DMS79 treated with DMSO at 0.1 percent for 48 hours (cell line): ENCODE measurements at places on chromosomes 16 and 17.

GRCh38 chr16:87636050-87636684 lies 33.9 kb downstream of the JPH3 start:
- peak; percentile 85 for DNase-seq

- no peak for DNase-seq
Measured at GRCh38 chr17:19338031-19338990, 24.2 kb downstream of the B9D1 start.

GRCh38 chr17:74527081-74527480 lies 4.2 kb downstream of the CD300LB start:
- no peak for DNase-seq

DNA sequence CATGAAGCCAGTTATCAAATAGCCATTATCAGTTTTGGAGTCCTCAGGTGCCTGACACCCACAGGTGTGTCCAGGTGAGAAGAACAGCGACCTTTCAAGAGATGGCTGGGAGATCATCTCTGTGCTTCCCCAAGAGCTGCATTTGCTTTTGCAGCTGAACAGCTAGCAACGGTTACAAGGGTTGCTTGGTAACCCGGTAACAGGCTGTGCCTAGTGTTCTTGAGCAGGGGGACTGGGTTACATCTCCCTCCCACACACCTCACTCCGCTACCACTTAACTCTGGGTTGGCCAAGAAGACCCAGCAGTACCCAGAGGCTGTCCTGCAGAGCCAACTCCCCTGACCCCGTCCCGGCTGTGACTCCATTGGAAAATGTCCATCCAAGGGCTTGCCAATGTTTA lies 147.0 kb downstream of the SLC39A11 start:
- no peak for DNase-seq

DNA sequence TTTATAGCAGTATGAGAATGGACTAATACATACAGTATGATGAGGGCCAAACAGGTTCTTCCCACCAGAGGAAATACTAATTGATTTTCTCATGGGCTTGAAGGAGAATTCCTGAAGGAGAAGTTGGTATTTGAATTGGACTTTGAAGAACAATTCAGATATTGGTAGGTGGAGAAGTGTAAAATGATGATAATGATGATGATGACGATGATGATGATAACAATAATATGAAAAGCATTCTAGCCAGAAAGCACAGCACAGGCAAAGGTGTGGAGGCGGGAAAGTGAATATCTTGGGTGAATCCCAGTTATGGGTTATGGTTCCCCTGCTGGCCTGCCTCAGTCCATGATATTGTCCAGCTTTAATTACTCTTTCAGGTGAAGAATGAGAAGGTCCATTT lies 562.4 kb upstream of the SALL1 start:
- DNase-seq: no peak

GRCh38 chr17:77356690-77357201 lies 216.0 kb downstream of the SEC14L1 start:
- no peak for DNase-seq

DNA sequence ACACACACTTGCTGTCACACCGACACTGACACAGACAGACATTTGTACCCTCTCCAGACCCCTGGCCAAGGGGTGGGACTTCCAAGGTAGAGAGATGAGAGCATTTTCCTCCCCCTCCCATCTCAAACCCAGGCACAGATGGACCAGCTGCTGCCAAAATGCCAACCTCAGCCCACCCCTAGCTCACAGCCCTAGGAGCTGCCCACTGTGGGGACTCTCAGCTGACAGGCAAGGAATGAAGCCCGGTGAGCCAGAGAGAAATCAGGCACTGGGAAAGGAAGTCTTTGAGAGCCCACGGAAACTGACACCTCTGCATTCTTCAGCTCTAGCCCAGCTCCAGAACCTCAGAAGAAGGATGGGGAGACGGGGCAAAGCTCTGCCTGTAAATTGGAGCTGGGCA lies 2.8 kb downstream of the ETV4 start:
- no peak for DNase-seq

DNA sequence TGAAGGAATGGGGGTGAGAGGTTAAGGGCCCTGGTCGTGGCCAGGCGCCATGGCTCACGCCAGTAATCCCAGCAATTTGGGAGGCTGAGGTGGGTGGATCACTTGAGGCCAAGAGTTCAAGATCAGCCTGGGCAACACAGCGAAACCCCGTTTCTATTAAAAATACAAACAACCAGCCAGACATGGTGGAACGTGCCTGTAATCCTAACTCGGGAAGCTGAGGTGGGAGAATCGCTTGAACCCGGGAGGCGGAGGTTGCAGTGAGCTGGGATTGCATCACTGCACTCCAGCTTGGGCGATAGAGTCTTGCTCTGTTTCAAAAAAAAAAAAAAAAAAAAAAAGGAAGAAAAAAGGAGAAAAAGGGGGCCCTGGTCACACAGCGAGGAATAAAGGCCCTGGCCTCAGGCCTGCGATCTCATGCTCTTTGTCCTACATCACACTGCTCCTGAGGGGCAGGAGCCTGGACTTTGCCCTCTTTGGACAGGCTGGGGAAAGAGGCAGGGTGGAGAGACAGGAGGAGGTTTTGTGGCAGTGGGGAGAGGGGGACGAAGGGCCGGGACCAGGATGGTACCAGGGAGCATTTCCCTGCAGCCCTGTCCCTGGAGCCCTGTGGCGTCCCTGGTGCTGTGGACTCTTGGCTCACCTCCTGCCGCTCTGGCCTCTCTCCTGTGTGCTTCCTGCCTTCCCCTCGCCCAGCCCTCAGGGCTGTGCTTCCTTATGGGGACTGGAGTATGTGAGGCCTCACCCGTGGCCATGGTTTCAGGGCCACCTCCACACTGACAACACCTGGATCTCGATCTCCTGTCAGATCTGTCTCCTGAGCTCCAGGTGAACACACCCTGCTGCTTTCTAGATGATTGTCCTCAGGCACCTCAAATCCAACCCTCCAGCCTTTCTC lies 19.7 kb upstream of the SLC25A19 start:
- DNase-seq: no peak

DNA sequence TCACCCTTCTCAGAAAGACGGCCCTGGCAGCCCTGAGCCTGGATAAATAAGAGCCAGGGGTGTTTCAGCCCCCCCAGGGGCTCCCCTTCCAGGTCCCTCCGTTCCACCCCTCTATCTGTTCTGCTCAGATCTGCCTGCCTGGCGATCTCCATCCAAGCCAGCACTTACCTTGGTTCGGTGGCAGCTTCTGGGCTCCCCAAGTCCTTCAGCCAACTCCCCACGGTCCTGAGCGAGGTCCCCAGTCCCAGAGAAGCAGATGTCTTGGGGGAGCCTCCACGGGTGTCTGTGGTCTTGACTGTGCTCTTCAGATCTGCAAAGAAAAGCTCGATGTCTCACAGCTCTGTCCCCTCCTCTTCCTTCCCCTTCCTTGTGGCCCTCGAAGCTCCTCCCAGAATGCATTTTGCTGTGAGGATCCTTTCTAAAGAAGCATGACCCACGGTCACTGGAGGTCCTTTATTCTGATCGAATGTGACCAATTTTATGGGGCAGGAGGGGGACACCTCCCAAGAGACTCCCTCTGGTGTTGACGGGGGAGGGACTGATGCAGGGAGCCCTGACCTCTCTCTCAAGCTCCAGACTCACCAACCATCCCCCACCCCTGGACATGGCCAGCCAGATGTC lies at the start of gene PIK3R6:
Gene PIK3R6 (minus strand): TSS at position 314 of the 621 bp plus-strand sequence. CDS start 17,880 bp downstream, outside the sequence.
- no peak for DNase-seq

- no peak for DNase-seq
Measured at GRCh38 chr17:48456589-48456988, 26.6 kb upstream of the SKAP1 start.

DNA sequence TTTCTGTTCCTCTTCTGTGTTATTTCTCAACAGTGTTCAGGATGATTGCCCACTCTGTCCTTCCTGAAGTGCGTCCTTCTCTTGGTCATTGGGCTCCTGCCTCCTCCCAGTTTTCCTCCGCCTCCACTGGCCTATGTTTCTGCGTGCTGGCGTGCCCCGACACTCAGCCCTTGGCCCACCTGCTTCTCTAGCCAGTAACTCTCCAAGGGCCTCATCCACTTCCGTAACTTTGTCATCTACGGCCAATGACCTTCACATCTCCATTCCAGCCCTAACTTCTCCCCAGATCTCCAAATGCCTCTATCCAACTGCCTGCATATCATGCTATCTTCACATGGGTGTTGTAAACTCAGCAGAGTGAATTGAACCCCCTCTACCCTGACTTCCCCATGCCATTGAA lies 39.6 kb upstream of the RPL38 start:
- DNase-seq: no peak

GRCh38 chr16:27646806-27647205 lies 96.9 kb downstream of the KATNIP start:
- no peak for DNase-seq

DNA sequence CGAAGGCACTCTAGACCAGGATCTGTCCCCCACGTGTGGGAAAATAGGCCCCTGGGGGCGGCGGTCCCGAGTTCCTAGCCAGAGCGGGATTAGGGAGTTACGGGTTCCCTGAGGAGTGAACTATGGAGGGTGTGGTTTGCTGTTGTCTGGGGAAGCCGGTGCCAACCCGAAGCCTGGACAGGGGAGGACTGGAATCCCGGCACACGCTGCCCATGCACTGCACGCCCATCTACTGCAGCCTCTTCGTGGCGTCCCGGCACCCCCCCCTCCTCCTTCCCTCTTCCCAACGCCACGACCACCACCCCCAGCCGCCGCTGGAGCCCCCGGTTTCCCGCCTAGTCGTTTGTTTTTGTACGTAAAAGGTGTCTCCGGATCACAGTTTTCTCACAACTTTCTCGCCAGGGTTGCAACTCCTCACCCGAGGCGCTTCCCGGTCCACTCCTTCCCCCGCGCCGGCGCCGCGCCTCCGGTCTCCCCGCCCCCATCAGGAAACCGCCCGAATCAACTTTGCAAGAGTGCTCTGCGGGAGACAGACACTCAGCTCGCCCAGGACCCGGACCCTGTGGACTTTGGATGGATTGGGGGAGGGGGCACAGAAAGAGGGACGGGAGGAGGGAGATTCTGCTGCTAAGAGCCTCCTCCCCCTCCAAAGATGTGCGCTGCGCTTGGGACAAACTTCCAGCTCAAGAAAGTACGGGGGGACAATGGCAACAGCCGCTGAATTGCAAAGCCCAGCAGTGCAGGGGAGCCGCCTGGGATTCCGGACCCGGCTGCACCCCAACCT lies 1.4 kb upstream of the LHX1 start:
- DNase-seq: peak; percentile 17

DNA sequence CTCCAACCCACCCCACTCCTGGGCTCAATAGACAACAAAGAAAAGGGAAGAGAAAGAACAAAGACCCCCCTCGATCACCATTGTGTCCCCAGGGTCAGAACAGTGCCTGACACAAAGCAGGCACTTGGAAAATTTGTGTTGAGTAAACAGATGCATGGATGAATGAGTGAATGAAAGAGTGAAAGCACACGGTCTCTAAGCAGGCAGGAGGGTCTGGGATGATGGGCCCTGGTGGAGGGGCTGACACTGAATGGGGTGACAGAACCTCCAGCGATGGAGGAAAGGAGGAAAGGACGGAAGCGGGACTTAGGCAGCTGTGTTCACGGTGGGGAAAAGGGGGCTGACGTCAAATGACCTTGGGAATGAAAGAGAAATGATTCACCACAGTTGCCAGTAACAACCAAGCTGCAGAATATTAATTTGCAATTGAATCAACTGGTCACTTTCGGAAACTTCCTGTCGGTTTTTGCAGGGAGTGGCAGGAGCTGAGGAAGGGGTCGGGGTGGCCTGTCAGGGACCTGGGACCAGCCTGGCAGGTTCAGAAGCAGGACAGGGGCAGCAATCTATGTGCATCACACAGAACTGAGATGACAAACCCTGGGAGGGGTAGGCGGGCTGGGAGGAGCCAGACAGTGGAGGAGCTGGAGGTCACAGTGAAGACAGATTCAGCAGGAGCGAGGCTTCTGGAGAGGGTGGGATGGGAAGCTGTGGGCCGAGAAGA lies 6.7 kb upstream of the GAST start:
- DNase-seq: no peak

GRCh38 chr16:10402975-10403374 lies 17.1 kb downstream of the ATF7IP2 start:
- DNase-seq: no peak

GRCh38 chr17:32586666-32587065 lies 99.9 kb downstream of the CDK5R1 start:
- DNase-seq: no peak

DNA sequence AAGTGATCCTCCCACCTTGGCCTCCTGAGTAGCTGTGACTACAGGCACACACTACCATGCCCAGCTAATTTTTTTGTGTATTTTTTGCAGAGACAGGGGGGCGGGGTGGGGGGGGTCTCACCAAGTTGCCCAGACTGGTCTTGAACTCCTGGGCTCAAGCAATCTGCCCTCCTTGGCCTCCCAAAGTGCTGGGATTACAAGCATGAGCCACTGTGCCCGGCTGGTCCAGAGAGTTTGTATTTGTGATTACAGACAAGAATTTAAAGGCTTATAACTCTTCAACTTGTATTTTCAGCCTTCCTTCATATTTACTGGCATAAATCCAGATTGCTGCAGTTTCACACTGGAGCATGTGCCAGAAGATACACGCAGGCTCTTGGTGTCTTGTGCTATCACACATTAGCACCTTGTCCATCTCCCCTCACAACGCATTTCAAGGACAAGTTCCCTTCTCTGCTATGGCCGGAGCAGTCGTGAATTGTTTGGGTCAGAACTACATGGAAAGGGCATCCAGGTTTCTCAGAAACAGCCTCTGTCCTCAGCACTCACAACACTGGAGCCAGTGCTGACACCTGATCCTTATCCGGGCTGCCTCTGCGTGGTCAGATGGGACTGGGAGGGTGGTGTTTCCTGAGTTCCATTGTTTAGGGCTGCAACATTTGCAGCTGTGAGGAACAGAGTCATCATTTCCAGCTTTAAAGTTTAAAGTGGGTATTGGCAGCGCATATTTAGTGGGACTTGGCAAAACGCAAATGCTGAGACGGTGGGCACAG lies 28.1 kb downstream of the WSCD1 start:
- peak; percentile 81 for DNase-seq

GRCh38 chr16:49335828-49336227 lies 37.8 kb upstream of the C16orf78 start:
- DNase-seq: no peak

- DNase-seq: no peak
Measured at GRCh38 chr17:19716108-19717030, at the start of gene SLC47A2. Gene SLC47A2, minus strand, starts transcription at chr17:19716584. Its CDS starts 29 bp downstream, at chr17:19716555.

DNA sequence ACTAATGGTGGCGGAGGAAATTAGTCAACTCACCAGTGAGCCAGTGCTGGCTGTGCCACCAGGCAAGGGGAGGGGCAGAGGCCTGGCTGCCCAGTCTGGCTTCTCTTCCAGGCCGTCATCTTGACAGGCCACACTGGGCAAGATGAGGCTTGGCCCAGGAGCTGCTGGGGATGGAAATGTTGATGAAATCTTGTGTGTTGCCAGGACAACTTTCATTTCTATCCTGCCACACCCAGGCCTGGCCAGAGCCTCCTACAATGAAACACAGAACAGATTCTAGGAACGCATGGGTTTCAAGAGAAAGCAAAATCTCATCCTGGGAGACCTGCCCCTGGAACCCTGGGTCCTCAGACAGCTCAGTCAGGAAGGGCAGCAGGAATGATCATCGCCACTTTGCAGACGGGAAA lies 9.3 kb downstream of the HEXIM2 start:
- DNase-seq: no peak

GRCh38 chr16:51523400-51523799 lies 372.3 kb upstream of the SALL1 start:
- DNase-seq: peak; percentile 2

GRCh38 chr16:54175552-54176375 lies 110.8 kb downstream of the IRX3 start:
- DNase-seq: no peak

- DNase-seq: no peak
Measured at GRCh38 chr17:34499576-34499975, 79.8 kb upstream of the TMEM132E start.
